ENCODE measurements at places on chromosomes 16 and 17. TPM values are rescaled to one million over a fixed set of nuclear protein-coding genes. Genes with fewer than 3 reads are reported as not detected.

- DNase-seq: no peak
Measured at GRCh38 chr17:15658296-15658695, 25.8 kb downstream of the TRIM16 start.

DNA sequence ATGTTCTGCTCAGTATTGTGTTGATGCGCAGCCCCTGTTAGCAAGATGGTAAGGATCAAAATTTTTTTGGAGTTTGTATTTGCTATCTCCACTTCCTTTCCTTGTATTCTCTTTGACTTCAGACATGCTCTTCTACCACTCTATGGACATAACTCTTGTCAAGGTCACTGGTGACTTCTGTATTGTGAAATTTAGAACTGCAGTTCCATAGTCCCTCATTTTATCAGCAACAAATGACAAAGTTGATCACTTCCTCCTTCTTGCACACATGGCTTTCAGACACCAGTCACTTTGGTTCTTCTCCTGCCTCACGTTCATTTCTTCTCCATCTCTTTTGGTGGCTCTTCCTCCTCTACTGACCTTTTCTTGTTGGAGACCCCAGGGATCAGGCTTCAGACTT, 21.1 kb downstream of the COX11 start:
- DNase-seq: no peak

DNA sequence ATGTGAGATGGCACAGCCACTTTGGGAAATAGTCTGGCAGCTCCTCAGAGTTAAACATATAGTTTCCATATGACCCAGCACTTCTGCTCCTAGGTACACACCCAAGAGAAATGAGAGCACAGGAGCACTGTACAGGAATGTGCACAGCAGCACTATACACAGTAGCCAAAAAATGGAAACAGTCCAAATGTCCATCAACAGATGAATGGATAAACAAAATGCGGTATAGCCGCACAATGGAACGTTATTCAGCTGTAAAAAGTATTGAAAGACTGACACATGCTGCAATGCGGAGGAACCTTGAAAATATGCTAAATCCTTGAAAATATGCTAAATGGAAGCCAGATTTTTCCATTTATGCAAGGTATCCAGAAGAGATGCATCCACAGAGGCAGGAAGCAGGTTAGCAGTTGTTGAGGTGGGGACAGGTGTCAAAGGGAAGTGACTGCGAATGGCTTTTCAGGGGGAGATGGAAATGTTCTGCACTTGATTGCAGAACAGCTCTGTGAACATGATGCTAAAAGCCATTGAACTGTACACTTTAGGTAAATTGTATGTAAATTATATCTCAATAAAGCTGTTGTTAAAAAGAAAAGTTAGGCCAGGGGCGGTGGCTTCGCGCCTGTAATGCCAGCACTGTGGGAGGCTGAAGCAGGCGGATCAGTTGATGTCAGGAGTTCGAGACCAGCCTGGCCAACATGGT, 80.7 kb downstream of the MPRIP start:
- no peak for DNase-seq

- DNase-seq: no peak
Measured at GRCh38 chr16:84650062-84650991, 2.0 kb downstream of the KLHL36 start.

DNA sequence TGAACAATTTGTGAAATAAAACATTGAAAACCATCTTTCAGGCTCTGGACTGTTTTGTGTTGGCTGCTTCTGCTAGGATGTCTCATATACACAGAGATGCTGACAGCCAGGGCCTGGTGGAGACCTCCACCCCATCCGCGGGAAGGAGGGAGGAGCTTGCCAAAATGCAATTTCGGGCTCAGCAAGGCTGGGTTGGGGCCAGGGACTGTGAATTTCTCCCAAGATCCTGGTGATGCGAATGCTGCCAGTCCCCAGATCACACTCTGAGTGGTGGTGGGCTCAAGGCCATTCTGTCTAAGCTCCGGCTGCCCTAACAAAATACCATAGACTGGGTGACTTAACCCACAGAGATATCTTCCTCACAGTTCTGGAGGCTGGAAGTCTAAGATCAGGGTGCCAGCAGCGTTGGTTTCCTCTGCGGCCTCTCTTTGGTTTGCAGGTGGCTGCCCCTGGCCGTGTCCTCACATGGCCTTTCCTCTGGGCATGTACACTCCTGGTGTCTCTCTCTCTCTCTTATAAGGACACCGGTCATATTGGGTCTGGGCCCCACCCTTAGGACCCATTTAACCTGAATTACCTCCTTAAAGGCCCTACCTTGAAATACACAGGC, 89.8 kb downstream of the CRISPLD2 start:
- no peak for DNase-seq

Gene PYCARD
- 37.5 TPM for total RNA-seq

DNA sequence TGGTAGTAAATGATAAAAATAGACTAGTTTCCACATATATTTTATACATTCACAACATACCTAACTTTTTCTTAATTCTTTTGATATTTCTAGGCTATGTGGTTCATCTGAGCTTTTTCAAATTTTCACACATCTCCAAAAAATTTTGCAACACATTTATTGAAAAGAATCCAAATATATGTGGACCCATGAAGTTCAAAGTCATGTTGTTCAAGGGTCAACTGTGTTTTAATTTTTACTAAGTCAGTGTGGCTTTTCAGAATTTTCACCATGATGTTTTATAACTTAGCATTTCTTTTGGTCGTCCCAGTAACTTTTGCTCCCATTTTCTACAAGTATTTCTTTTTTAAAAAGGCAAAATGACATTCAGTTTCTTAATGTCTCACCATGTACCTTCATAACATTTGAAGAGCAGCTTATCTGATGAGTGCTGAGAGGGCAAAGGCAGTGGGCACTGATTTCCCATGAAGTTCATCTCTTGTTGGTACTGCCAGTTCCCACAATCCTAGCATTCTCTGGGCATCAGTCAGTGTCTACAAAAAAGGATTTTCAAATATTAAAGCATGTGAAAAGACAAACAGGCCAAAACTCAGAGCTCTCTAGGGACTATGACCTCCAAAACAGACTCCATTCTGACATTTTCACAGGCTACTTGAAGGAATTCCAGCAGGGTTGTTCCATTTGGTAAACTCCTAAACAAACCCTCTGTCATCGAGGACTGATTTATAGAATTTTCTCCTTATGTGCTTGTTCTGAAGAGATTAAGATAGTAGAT, 80.3 kb downstream of the MRTFB start:
- no peak for DNase-seq

DNA sequence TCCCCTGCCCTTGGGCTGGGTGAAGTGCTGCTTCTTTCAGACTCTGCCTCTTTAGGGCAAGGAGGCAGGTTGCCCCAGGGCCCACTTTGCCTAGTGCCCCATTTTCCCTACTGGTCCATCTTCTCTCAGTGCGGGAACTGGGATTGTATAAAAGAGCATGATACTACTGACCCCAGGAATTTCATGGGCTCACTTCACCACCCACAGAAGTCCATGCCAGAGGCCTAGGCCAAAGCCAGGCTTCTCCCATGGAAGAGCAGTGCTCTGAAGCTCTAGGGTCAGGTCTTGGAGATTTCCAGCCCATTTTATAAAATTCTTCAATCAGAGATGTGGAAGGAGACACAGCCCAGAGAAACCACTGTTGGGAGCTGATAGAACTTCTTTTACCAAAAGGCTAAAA, 5.7 kb downstream of the CACNG1 start:
- DNase-seq: no peak

Gene HES7
- 0.33 TPM for total RNA-seq

- no peak for DNase-seq
Measured at GRCh38 chr16:71172481-71173207, 57.9 kb downstream of the HYDIN start.

DNA sequence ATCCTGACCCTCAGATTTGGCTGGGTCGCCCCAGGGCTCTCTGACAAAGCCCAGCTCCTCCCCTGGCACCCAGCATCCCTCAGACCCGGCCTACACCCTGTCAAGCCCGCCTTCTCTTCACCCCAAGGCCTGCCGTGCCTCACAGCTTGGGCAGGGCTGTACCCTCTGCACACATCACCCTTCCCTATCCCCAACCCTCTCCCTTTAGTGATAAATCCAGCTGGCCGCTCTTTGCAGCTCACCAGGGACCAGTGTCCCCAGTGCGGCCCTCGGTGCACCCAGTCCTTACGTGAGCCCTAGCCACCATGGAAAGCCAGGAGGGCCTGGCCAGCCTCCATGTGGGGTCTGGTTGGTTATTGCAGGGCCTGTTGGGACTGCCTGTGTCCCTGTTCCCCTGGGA, 74.5 kb downstream of the RAI1 start:
- DNase-seq: no peak

DNA sequence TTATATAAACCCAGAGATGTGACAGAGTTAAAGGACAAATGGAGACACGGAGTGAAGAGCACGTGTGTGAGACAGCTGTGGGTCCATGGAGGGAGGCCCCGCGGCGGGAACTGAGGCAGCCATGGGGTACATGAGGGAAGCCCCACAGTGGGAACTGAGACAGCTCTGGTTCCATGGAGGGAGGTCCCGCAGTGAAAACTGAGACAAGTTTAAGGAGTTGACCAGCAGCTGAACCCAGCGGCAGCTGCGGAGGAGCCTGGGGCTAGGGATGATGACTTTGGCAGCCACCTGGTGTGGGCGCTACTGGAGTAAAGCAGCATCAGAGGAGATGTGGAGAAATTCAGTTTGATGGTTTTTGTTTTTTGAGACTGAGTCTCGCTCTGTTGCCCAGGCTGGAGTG, 185.1 kb downstream of the RPTOR start:
- DNase-seq: no peak

DNA sequence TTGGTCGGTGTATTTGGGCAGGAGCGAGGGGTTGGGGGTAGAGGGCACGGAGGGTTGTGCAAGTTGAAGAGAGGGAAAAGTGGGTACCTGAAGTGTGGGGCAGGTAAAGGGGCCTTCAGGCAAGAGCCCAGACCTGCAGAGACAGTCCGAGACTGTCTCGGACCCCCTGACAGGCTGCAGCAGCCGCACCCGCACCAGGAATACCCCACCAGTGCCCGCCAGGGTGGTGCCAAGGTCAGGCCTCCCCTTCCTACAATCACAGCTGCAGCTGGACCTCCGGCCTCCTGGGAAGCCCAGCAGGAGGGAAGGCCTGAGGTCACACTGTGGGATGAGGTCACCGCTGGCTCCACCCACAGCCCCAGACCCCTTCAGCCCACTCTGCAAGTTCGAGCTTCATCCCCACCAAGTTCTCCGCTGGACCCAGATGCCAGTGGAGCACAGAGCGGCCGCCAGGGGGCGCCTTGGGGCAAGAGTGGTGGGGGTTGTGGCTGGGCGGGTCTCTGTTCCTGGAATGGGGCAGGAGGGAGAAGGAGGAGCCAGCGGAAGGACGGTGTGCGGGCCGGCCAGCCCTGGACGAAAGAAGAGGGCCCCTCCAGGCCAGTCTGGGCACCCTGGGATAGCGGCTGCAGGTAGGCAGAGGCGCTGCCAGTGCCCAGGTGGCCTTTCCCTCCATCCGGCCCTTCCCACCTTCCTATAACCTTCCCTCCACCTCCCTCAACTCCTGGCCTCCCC, at the start of gene HSD3B7:
Gene HSD3B7, plus strand, starts transcription at position 539 of the 732 bp plus-strand sequence. CDS start 452 bp downstream, outside the sequence.
- DNase-seq: peak; percentile 93

- peak; percentile 80 for DNase-seq
Measured at GRCh38 chr17:80005360-80006338, 30.0 kb downstream of the TBC1D16 start.

DNA sequence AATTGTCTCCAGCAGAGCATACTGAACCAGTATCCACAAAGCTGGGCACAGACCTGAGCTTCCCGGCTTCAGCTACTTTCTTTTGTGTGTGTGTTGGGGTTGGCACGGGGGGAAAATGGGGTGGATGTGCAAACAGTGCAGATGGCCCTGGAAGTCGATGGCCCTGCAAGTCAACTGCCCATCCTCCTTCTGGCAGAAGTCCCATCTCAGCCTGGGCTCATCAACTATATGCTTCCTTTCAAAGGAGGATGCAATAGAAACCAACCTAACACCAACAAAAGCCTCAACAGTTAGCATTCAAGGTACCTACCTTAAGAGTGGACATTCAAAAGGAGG, 55.7 kb downstream of the SOX9 start:
- DNase-seq: no peak

GRCh38 chr17:47733674-47734410, 806 bp downstream of the TBX21 start:
- peak; percentile 53 for DNase-seq

GRCh38 chr17:82527898-82528297, 8.4 kb downstream of the FOXK2 start:
- no peak for DNase-seq

Gene MYL4
- total RNA-seq: 0.26 TPM

DNA sequence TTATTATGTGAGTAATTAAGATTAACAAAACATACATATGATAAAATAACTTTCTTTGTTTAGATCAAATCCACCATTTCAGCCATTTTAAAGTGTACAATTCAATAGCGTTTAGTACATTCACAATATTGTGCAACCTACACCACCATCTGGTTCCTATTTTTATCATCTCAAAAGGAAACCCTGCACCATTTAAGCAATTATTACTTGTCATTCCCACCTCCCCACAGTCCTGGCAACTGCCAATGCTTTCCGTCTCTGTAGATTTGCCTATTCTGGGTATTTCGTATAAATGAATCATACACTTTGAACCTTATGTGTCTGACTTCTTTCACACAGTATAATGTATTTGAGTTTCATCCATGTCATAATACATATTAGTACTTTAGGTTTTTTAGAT, 162.5 kb upstream of the CNTNAP4 start:
- DNase-seq: no peak

DNA sequence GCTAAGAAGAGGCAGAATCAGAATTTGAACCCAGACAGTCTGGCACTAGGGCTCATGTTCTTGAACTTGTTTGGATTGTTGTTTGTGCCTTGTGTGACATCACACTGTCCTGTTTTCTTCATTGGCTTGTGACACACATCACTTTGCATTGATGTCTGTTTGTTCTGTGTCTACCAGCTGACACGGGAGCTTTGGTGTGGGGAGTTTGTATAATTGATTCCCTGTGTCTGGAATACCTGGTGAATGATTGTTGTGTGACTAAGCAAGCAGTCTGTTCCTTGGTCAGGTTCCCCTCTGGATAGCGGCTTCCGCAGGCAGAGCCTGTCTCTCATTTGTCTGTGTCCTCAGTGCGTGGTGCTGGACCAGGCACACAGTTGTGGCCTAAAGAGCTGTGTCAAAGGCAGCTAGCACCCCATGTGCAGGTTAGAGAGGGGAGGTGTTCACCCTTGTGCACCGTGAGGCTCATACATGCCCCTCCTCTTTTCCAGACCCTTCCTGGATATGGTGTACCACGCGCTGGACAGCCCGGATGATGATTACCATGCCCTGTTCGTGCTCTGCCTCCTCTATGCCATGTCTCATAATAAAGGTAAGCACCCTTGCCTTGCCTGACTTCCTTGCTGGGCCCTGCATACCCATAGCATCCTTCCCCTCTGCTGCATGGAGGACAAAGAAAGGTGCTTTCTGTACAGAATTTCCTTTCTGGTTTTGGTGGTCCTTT, 80.1 kb downstream of the CLEC16A start:
- no peak for DNase-seq

Data from H9 (cell line).